ENCODE measurements at places on chromosomes 2 and 18. TPM values are rescaled to one million over a fixed set of nuclear protein-coding genes. Genes with fewer than 3 reads are reported as not detected.

GRCh38 chr2:174931724-174932123 lies 73.5 kb downstream of the CHN1 start:
- DNase-seq = no peak

Gene CCL20
- 1.3 TPM for total RNA-seq

DNA sequence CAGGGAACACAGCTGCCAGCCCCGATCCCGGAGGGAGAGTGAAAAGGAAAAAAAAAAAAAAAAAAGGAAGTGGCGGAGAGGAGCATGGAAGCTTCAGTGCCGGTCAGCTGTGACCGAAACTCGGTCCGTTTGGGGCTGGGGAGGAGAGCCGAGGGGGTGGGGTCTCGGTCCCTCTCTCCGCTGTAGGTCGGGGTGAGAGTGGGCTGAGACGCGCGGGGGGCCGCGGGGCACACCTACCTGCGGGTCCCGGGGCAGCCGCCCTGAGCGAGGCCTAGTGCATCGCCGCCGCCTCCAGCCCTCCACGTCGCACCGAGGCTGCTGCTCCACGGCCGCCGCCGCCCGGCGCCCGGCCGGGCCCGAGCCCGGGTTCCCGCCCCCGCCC lies 536 bp downstream of the VPS54 start:
- DNase-seq = no peak

Gene CTDSP1
- total RNA-seq = 113 TPM

DNA sequence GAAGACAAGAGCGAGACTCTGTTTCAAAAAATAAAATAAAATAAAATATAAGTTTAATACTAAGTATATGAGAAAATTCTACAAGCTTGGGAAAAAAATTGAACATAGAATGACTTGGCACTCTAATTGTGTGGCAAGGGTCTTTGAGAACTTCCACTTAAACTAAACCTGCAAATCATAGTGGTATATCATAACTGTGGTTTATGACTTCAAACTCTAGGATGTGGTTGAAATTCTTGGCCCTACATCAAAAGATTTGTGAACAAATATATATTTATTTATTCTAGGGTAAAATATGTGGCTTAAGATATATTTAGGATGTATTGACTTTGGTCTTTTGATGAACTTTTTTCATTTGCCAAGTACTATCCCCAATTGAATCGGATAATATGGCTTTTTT lies 3.1 kb upstream of the FAM171B start:
- DNase-seq = no peak

- no peak for DNase-seq
Measured at GRCh38 chr2:172849519-172850217, 114.0 kb downstream of the RAPGEF4 start.

GRCh38 chr2:240155048-240155744 lies 14.7 kb upstream of the OTOS start:
- no peak for DNase-seq

Gene SPHKAP
- 0.66 TPM for total RNA-seq

DNA sequence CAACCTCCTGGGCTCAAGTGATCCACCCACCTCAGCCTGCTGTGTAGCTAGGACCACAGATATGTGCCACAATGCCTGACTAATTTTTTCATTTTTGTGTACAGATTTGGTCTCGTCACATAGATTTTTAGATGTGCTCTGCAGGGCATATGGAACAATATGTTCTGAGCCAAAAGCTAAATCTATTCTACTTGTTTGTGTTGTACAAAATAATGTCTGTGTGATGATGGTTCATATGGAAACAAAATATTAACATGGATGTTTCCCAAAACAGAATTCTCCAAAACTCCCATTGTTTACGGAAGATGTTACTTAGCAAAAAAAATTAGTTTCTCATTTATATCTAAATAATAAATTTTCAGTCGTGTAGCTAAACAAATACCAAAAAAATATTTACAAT lies 12.6 kb upstream of the KLHL23 start:
- no peak for DNase-seq

Gene CEP76
- 7.4 TPM for total RNA-seq

DNA sequence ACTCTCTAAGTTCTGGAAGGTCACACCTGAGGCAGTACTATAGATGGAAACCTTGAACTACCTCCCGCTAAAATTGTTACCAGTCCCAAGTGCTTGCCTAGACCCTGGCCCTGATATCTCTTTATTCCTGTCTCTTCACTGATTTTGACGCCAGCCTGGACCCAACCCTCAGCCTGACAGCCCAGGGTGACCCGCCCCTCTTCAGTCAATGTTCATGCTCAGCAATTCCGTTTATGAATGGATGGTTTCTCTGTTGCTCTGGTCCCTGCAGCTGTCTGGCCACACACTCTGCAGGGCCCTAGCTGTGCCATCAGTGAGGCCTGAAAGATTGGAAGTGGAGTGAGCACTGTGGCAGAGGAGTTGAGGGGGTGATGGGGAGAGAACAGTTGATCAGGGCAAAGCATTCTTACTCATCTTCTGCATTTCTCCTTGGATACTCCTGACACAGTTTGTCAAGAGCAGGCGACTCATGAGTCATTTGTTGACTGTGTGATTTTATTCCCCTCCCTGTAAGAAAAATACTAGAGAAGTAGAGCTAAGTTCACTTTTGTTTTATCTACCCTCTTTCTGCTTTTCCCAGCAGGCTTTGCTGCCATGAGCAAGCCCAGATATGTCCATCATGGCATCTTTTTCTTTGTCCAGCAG lies 46.0 kb downstream of the NPAS2 start:
- no peak for DNase-seq

DNA sequence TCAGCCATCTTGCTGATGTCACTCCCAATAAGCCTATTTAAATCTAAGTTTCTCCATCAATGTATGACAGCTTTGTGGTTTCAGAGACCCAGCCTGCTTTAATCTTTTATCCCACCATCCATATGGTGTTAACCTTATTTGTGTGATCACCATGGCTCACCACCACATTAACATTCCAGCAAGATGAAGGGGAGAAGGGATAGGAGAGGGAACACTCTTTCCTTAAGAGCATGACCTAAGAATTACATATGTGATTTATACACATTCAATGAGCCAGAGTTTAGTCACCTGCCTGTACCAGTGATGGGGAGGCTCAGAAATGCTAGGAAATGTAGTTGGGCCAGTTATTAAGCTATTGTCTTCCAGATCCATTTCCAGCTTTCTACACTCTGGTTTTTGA lies 44.5 kb upstream of the CHN1 start:
- DNase-seq = no peak

DNA sequence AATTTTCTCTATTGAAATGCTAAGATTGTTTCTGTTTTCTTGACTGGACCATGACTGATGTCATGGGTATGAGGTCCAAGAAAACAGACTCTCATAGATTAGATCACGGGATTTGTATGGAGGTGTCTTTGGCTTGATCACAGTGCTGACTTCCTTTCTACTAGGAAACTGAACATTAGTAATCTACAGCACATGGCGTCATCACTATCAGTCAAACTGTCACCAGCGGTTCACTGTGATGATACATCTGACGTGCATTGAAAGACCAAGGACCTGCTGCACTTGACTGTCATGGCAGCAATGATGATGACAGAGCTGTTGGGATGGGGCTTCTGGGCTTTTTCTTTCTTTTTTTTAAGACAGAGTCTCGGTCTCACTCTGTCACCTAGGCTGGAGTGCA lies 28.2 kb upstream of the IMPA2 start:
- no peak for DNase-seq

All from breast epithelium (tissue), 4 donors.